Gastrocnemius medialis (tissue), 4 donors: ENCODE measurements at places on chromosomes 11 and 22.
A peak's percentile ranks its signal among the peaks of the same experiment; 100 is the strongest.

DNA sequence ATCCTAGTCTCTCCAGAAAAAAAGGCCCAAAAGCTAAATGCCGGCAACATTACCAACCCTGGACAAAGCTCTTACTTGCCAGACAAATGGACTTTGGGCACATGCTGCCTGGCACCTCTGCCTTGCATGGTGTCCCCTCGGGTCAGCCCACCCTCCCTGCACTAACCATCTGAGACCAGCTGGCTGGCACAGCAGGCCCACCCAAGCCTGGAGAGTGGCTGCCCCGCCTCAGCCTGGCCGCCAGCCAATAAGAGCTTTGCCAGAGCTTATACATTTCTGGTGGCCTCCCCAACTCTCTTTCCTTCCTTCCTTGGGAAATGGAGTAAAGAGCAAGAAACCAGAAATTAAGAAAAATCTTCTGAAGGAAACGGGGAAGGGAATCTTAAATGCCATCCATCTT lies 24.5 kb downstream of the MCHR1 start:
- DNase-seq: no peak

- DNase-seq: no peak
Observed at GRCh38 chr11:111062420-111062819, 183.1 kb upstream of the POU2AF2 start.

GRCh38 chr11:119356349-119357031 lies 10.0 kb upstream of the MFRP start:
- DNase-seq: no peak

DNA sequence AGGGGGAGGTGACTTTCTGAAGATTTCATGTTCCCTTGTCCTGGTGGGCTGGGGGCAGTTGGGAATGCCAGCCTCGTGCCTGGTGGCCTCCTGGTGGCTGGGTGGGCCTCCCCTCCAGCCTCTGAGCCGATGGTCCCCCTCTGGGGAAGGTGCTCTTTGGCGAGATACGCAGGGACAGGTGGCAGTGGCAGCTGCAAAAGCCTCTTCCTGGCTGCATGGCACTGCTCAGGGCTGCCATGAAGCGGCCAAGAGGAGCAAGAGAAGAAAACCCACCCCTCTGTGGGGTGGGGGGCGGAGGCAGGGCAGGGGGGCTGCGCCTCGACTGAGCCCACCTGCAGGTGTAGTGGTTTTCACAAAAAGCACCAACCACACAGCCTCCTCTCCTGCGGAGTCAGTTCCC lies 61.8 kb upstream of the PHF21B start:
- DNase-seq: no peak

DNA sequence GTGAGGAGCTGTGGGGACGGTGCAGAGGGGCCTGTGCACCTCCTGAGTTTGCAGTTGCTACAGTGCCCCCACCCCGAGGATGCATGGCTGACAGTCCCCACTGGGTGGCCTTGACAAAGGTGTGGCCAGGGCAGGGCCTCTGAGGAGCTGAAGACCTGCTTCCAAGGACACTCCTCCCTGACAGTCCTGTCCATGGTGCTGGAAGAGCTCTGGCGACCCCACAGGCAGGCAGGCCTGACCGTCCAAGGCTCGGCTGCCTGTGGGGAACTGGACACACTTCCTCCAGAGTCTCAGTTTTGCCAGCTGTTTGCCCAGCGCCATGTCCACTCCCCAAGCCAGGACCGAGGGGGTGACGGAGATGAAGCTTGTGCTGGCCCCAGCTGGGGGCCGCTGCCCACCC lies 32.7 kb downstream of the BRSK2 start:
- no peak for DNase-seq

DNA sequence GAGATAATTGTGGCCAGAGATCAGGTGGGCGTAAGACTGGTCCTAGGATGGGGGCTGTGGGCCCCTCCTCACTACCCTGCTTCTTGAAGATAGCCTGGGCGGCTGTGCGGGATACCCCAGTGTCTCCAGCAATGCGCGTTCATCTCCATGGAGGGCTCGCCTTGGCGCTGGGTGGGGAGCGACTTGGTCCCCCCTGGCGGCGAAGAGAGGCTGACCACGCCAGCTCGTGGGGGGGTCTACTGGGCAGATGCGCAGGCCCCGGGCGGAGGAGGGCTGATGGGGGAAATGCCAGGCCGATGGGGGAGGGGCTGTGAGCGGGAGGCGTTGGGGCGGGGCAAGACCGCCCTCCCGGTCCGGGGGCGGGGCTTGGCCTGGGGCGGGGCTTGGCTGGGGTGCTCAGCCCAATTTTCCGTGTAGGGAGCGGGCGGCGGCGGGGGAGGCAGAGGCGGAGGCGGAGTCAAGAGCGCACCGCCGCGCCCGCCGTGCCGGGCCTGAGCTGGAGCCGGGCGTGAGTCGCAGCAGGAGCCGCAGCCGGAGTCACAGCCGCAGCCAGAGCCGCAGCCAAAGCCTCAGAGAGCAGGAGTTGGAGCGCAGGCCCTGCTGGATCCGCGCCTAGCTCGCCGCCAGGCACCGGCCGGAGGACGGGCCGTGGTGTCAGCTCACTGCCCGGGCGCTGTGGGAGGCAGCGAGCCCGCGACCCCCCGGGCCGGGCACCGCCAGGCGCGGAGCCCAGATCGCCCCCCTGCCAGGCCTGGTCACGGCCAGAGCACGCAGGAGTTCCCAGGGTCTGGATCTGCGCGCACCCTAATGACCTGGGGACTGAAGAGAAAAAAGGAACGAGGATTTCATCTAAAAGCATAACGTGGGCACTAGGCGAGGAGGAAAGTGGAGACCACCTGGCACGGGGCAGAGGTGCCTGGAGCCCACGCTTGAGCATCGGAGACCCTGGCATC lies at the start of gene SLC35E4:
TSS of gene SLC35E4 (plus strand) at position 509 of the 953 bp plus-strand sequence. CDS start 670 bp downstream, outside the sequence.
- peak; percentile 93 for DNase-seq

GRCh38 chr11:34238533-34238932 lies 119.3 kb downstream of the ABTB2 start:
- DNase-seq: no peak

- no peak for DNase-seq
Observed at GRCh38 chr11:9057888-9058287, 33.5 kb downstream of the SCUBE2 start.

DNA sequence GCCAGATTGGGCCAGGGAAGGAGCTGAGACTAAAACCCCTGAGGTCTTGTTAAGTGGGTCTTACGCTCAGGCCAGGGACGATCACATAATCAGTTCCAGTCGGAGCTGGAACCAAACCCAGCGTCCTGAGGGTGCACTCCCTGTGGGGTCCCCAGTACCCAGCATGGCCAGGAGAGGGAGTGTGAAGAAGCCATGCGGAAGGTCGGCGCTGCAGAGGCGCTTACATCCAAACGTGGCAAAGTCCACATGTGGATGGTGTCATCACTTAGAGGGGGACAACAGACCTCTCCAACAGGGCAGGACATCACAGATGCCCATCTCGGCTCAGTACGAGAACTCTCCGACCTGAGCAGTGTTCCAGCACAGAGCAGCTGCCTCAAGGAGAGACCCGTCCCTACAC lies 8.3 kb downstream of the ATP5MGL start:
- peak; percentile 16 for DNase-seq

DNA sequence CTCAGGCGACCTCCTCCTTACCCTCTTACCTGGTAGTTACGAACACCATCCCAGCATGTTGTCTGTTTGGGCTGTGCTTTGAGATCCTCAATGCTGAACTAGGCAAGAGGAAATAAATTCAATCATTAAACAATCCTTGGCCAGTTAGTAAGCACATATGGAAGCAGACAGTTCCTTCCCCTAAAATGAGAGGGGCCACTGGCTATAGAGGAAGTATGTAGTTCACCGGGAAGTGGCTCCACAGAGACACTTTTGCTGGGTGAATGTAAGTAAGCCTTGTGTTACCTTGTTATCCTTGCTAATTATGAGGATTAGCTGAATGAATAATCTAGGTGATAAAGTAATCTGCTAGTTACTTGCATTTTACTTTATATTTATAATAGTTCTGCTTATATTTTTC lies 2.9 kb downstream of the THYN1 start:
- DNase-seq: no peak

DNA sequence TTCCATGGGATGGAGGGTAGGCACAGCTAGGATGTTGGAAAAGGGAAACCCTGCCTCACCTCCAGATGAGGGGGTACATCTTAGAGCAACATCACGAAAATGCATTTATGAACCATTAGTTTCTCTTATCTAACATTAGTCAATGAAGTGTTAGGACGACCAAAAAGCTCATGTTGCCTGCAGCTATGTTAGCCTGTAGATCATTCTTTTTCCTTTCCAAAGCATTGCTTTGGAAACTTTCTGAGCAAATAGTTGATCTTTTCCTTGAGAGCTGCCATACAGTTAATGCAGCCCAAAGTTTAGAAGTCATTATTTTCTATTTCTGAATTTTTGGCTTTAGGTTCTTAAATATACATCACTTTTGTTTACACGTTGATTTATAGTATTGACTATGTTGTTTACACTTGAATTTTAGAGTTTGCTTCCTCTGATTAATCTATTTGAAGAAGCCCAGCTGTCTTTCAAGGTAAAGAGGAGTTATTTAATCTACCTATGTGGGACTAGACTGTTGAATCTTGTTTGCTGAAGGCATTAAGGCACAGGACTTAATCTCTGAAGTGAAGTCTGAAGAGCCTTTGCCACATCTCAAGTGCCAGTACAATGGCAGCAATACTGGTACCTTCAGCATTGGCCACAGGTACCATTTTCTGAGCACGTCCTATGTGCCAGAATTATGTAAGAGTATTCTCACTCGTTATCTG lies 11.0 kb downstream of the POU2AF3 start:
- no peak for DNase-seq
